ENCODE measurements at places on chromosomes 11 and 22.
A peak's percentile ranks its signal among the peaks of the same experiment; 100 is the strongest.

GRCh38 chr11:107834995-107835394, 23.6 kb downstream of the SLC35F2 start:
- no peak for DNase-seq

DNA sequence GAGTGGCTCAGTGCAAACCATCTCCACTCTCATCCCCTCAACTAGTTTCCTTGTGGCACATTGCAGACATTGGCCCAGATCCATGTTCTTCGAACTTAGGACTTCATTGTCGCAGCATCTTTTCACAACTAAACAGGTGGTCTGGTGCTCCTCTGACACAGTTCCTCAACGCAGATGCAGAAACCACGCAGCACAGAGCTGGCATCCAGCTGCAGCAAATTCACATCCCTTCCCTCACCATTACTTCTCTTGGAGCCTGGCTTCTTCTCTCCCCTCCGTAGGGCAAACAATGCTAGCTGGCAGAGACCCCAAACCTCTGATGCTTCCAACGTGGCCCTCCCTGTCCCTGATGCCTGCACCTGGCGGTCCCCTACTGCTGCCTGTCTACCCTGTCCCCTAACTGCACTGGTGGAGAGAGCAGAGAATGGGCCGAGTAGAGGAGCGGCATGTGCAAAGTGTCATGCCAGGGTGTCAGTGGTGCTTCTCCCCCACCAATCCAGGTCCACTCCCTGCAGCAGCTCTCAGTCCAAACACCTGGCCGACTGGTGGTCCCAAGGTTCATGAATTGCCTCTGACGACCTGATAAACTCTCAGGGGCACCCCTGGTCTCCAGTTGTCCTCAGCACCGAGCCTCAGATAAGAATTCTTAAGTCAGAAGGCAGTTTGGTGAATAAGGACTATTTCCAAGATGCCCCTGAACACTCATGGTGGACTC, 18.1 kb downstream of the TMPRSS13 start:
- no peak for DNase-seq

GRCh38 chr11:134480136-134480712, 68.2 kb upstream of the B3GAT1 start:
- no peak for DNase-seq

DNA sequence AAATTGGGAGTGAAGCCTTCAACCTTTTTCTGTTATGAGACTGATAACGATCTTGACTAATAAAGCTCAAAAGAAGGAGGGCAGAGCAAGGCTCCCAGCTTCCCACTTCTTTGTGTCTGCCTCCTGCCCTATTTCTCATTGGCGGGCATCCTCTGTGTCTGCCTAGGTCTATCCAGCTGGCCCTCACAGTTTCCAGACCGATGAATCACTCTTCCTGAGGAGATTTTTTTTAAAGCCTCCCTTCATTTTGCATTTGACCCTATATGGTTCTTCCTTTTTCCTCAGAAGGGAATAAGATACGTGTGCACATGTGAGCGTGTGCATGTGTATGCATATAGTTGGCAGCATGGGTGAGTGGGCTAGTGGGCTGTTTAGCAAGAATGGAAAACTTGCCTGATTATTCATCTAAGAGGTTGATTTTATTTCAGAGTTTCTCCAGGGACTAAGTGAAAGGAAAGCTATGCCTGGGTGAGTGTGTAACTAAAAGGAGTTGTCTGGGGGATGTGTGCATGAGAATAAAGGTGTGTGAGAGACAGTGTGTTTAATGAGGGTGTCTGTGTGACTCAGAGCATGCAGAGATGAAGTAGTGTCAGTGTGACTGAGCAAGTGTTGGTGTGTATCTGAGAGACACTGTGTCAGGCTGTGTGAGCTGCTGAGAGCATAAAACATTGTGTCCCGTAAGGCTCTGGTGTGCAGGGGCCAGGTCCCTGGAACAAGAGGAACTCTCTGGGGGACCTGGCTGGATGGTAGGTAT, 12.2 kb downstream of the PHLDB1 start:
- DNase-seq = no peak

- DNase-seq = peak; percentile 69
Measured at GRCh38 chr22:31346733-31347250, 646 bp upstream of the PATZ1 start.

DNA sequence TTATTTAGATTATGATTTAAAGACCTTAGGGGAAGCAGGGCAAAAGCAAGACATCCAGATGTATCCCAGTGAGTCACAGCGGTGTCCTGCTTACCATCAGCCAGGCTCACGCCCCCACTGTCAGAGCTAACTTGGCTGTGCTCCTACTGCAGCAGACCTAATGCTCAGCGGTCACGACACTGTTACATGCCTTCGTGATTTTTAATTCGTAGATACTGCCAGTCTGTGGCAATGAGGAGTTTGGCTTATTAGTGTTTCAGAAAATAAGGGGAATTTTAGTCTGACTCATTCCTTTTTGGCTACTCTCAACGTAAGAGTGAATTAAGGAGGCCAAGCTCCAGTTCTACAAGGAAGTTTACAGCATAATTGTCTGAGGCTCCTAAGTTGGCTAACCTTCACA, 22.7 kb downstream of the EFCAB6 start:
- DNase-seq = no peak

DNA sequence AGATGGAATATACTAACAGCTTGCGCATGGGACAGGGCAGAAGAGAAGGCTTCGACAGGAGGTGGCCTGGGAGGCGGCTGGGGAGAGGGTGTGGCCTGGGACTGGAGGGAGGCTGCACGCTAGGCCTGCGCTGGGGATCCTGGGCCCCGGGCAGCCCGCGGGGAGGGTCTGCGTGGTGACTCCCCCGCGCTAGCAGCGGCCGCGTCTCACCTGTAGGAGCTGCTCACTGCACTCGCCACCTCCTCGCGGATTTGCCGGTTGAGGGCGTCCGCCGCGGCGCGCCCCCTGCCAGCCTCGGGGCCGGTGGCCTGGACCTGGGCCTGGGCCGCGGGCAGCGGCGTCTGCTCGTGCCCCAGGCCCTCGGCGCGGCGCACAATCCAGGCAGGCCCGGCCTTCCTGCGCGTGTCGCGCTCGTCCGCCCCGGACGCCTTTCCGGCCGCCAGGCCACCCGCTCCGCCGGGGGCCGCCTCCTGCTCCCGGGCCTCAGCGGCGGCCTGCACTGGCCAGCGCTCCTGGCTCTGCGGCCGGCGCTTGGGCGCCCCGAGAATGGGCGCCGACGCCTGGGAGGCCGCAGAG, 1.5 kb downstream of the MAP6 start:
- peak; percentile 26 for DNase-seq

- DNase-seq = no peak
Measured at GRCh38 chr22:26417406-26417805, 11.7 kb upstream of the ASPHD2 start.

GRCh38 chr22:39309881-39310714, 9.3 kb downstream of the RPL3 start:
- no peak for DNase-seq

DNA sequence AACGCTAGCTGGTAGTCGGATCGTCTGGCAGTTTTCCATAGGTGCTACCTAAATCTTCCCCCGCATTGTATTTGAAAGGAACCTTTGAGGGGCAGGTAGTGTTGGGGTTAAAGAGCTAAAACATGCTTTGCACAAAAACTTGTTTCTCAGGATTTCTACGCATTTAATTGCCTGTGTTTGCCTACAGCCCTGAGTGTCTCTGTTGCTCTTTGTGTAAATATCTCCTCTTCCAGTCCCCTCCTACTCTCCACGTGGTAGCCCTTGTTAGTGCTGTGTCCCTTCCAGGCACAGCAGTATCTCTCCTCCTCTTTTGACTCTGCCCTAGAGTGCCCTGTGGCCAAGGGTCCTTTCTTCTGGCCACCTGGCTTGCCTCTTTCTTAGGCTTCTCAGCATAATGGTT, 81.7 kb downstream of the BARX2 start:
- no peak for DNase-seq

DNA sequence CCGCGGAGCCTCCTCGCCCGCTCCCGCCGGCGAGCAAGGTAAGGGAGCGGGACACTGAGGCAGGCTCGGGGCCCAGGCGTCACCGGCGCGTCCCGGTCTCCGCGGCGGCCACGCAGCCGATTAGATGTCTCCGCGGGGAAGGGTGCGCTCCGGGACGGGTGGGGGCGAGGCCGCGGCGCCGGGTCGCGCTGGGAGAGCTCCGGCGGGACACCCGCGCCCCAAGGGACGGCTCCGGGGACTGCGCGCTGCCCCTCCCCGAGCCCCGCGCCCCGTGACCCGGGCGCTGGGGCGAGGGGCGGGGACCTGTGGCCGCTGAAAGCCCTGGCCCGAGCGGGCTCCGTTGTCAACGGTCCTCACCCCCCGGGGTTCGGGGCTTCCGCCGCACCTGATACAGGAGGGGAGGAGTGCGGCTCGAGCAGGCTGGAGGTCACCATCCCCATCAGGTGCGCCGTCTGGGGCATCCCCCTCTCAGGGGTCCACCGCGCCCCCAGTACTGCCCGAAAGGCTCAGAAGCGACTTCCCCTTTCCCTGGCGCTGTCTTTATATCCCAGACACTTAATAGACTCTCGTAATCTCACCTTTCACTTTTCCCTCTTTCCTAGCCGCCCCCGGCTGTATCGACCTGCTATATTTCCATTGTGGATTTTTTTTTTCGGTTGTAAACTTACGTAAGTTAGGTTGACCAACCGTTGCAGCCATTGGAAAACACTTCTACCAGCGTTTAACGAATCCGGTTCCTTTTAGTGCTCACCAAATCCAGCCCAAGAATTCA, 573 bp downstream of the PPFIA1 start:
- DNase-seq = peak; percentile 51

GRCh38 chr22:26860301-26860700, 202.9 kb downstream of the MIAT start:
- no peak for DNase-seq

- no peak for DNase-seq
Measured at GRCh38 chr22:21652547-21653545, 10.7 kb downstream of the SDF2L1 start.

DNA sequence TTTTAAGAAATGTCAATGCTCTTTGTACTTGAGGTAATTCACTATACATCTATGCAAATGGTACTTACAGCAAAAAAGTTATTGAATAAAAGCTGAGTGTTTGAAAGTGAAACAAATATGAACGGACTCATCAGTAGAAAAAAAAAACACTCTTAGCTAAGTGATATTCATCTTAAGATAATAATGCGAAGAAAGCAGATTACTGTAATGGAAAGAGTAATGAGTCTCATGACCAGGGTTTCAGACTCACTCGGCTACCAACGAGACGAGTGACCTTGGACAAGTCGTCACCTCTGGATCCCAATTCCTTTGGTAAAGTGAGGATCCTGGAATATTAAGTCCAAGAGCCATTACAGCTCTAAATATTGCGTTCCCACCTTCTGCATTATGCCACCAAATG, 57.0 kb downstream of the PACSIN2 start:
- DNase-seq = no peak

DNA sequence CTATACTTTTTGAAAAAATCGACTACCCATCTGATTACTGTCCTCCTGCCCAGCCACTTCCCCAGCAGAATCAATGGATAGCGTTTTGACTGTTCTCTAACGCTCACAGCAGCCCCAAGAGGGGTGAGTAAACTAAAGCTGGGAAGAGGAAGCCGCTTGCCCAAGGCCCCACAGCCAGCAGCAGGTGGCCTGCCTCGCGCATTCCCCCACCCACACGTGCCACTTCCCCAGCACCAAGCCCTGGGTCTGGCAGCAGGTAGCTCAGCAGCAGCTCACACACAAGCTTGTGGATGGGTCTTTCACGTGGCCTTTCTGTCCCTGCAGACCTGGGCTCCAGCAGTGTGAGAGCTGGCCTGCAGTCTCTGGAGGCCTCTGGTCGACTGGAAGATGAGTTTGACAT, 34.3 kb downstream of the TOM1 start:
- no peak for DNase-seq

DNA sequence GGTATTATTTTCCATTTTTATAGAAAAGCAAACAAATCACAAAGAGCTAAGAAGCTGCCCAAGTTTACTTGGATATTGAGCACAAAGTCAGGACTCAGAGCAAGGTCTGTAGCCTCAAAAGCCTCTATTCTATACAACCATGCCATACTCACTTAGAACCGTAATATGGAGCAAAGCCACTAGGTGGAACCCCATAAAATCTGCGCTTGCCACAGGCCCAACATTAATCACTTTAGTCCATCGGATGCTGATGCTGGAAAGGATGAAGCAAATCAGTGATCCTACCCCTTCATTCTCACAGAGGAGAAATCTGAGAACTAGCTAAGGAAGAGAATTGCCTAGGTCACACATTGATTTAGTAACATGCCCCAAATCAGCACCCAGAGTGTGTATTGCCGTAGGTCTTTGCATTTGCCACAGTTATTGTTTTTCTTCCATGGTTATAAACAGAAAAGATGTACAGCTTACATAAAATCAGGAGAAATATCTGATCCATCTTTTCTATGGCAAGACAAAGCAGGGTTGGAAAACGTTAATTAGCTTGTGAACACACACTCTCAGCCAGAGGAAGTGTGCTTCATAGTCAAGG, 56.7 kb upstream of the RAB38 start:
- DNase-seq = peak; percentile 38

DNA sequence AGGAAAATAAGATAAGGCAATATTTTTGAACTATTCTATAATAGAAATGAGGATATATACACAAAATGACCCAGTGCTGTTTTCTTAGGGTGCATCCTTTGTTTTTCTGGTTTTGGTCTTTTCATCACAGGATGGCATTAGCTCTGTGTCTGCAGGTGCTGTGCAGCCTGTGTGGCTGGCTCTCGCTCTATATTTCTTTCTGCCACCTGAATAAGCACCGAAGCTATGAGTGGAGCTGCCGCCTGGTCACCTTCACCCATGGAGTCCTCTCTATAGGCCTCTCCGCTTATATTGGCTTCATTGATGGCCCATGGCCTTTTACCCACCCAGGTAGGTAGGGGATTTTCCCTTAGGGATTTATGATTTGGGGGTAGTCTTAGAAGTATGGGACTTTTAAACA, 2.2 kb downstream of the TLCD5 start:
- DNase-seq = no peak

GRCh38 chr22:47837703-47838102, 1075.3 kb downstream of the TBC1D22A start:
- peak; percentile 22 for DNase-seq

DNA sequence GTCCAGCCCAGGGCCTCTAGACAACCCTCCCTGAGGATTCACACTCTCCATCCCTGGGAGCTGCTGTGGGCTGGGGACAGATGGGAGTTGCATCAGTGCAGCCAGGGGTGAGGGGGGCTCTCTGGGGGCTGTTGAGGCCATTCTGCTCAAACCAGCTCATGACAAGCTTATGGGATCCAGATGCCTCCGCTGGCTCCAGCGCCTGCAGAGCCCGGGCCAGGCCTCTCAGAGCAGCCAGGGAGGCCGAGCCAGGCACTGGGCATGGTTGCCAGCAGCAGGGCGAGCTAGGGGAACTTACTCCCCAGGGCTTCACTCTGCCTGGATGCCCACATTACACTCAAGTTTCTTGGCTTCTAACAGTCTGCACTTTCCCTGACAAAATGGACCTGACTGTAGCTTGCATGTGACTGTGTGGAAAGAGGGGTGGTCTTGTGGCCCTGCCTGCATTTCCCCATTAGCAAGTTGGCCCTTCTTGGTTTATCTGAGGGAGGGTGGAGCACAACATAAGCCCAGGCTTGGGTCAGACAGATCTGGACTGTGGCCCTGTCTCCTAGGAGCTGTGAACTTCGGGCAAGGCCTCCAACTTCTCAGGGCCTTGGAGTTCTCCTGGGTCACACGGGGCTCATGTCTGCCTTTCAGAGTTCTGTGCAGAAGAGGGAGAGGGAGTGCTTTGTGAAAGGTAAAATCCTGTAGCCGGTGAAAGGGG, 34.5 kb upstream of the CYB5R3 start:
- DNase-seq = no peak

Measured in activated CD8-positive, alpha-beta T cell treated with anti-CD3 and anti-CD28 coated beads, Interleukin-2, amount 10 ng/mL, durations not matched to agents 7 days and 5 days (primary cell).